ENCODE measurements at places on chromosomes 2 and 18.

- DNase-seq: no peak
These were observed 165.1 kb upstream of the NDUFV2 start for GRCh38 chr18:8937160-8938094.

DNA sequence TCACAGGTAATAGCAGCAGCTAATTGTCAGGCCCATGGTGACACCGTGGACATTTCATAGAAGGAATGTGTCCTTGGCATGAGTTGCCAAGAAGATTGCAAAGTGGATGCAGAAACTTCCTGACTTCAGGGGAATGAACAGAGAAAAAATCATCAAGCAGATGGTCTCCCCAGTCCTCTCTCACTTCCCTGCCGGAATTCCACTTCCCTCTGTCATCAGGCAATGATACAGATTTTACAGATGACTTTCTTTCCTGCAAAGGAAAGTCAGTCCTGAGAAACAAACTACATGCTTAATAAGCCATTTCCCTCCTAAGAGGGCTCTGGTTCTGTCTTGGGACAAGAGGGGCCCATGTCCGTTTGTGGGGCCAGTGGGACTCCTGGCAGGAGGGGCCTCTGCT, 45.7 kb downstream of the KCNF1 start:
- DNase-seq: no peak

- peak; percentile 96 for DNase-seq
These were observed 28.4 kb upstream of the CASP8 start for GRCh38 chr2:201231781-201232466.

DNA sequence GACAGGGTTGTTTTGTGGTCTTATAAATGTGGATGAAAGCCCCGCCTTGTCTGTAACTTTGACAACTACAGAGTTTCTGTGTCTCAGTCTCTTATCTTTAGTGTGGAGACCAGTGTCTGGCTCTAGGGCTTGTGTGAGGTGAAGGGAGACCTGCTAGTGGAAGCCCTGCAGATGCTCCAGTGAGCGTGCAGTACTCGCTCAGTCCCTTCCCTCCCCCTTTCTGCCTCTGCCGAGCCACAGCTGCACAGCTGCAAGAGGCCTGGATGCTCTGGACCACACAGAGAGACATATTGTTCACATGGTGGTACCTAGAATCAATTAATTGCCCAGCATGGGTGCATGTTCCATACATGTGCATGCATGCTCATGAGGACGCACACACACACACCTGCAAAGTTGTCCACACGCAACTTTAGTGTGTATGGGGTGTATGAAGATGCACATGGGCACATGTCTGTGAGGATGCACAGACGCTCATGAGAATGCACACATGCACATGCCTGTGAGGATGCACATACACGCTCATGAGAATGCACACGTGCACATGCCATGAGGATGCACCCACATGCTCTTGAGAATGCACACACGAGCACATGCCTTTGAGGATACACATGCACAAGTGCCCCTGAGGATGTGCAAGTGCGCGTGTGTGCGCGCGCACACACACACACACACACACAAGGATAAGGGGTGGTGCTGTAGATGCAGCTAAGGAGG, 282.1 kb upstream of the HS6ST1 start:
- no peak for DNase-seq

DNA sequence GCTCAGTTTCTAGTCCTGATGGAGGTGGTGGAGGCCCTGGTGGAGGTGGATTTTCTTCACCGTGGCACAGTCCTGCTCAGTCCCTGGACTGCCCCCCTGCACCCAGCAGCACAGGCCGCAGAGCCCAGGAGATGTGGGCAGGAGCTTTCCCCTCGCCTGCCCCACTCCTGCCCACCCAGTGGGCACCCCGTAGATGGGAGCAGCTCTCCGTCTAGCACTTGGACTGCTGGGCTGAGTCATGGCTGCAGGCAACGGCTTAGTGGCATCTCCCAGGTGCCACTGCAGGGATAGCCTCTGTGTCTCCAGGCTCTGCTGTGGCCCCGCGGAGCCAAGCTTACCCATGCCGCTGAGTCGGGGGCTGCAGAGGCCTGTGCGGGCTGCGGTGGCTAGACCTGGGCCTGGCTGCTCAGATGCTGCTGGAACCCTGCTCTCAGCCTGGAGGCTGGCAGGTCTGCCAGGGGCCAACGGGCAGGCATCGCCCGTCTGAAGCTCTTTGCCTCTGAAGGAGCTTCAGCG, 92.3 kb upstream of the CTDP1 start:
- no peak for DNase-seq

DNA sequence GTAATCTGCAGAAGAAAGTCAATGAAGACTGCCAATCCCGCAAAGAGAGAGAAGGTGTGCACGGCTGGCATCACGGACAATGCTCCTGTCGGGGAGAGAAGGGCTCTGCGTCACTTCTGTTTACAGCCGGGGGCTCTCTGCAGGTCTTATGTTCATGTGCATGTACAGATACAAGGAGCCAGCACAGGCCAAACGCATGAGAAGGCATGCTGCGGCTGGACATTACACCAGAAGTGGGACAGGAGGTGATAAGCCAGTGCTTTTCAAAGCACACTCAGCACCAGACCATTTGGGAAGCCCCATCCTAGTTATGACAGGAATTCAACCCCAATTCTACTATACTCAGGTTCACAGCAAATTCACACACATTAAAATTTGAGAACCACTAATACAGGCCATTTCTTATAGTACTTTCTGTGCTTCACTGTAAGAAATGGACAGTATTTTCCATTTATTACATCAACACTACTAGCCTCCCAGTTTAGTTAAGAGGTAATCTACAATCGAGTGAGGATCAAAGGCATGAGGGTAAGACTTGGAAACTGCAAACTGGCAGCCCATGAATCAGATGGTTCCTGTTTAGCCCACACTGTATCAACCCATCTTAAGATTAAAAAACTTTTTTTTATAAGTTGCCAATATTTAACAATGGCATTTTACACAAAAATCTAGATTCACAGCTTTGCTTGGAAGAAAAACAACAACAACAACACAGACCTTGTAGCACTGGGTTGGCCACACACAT, 38.2 kb downstream of the RMC1 start:
- no peak for DNase-seq

GRCh38 chr2:111053266-111053665, 67.4 kb upstream of the BCL2L11 start:
- no peak for DNase-seq

DNA sequence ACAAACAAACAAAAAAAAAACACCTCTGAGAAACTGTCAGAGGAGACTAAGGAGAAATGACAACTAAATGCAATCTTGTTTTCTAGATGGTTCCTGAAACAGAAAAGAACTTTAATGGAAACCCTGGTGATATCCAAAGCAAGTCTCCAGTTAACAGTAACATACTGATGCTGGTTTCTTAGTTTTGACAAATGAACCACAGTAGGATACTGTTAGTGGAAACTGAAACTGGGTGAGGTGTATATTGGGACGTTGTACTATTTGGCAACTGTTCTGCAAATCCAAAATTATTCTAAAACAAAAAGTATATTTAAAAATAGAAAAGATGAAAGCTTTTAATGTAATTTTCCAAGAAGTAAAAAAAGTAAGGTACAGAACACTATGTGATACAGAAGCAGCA, 11.4 kb downstream of the SESTD1 start:
- DNase-seq: no peak

DNA sequence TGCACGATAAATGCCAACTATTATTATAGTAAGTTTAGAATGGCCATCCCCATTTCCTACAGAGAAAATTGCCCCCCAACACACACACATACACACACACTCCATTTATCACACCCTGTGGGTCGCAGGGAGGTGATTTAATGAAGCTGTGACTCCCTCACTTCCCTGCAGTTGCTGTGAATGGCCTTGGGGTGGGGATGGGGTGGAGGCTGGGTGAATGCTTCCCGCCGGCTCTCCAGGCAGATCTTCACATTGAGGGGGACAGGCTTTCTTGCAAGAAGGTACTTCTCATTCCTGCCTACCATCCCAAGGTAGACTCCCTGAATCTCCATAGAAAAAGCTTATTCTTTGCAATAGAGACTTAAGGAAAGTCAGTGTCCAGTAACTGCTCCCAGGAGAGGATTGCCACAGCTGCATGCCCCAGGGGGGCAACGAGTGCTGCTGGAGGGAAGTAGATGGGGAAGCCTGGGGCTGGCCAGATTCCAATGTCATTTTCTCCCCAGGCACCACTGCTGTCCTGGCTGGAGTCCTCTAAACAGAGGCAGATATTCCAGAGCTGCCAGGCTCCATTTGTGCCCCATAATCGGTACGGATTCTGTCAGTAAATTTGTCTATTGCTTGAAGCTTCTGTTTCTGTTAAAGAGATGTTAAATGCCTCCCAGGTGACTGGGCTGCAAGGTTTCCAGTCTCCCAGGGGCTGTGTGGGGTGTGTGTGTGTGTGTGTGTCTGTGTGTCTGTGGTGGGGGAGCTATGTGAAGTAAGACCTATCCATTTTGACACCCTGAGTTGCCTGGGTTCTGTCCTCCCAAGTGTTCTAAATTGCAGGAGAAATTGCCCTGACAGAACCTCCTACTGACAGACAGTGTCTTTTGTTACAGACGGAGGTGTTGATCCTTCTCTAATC, 265.5 kb downstream of the SRBD1 start:
- no peak for DNase-seq

DNA sequence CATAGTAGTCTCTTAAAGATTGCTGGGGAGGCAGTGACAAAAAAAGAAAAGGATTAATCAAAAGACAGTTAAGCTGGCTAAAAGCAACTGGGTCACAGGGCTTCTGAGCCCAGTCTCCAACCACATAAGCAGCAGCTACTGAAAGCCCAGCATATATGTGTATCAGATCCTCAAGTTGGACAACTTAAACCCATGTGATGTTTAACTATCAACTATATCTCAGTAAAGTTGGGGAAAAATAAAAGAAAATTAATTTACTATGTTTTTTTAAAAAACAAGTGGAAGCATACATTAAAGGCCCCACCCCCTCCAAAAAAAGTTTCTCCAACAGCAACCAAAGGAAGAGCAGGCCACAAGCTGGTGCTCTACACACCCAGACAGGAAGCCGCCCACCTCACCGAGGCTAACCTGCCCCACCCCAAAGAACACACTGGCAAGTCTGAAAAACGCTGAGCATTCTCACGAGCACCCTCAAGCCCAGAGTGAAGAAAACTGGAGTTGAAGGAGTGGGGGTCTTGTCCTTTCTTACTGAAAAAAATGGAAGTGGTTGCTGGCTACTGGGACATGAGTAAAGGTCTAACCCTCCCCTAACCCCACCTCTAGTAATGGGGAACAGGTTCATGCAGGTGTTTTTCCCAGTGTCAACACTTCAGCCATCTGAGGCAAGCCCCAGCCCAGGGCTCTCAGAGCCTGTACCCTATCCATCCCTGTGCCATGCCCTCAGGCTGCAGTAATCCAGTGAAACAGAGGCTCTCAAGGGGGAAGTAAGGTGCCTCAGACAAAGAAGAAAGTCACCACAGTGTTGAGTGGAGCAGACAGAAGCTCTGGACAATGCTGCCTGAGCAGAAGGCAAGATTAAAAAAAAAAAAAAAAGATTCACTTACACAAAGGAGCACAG, 106.3 kb downstream of the GYPC start:
- DNase-seq: peak; percentile 60

GRCh38 chr2:233262562-233262961, 11.1 kb downstream of the ATG16L1 start:
- DNase-seq: no peak

All from CD8-positive, alpha-beta T cell (primary cell).